ENCODE measurements at places on chromosomes 13 and 19.

DNA sequence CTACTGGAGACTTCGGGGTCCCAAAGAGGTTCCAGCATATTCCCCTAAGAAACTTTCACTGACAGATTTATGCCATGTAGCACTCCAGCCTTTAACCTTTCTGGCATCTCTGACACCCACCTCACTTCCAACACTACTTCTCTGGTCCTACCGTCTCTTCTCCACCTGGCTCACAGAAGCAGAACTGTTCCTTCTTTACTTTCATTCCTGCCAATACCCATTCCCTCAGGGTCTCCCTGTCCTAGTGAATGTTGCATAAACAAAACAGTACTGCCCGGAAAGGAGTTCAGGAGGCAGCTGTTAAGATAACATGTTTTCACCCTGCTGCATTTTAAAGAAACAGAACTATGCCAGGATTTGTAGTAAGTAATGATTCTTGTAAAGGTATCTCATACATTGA, 136.0 kb upstream of the MIR17HG start:
- no peak for DNase-seq

DNA sequence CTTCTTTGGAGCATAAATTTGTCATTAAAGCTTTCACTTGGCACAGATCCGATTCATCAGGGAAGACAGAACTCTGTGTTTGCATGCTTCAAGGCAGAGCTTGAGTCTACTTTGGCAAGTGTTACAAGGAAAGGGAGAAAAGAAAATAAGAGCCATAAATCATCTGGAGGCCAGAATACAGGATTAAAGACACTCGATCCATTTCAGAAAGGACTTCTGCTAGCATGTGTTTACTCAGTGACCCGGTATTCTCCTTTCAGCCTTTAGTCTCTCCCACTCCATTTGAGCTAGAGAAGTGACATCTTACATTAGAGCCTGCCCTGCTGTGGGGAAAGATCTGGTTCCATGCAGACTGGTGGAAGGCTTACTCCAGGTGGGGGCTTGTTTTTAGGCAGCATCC, 306.4 kb downstream of the KLF5 start:
- DNase-seq: no peak

GRCh38 chr13:61151062-61151461, 264.6 kb downstream of the PCDH20 start:
- DNase-seq: no peak

DNA sequence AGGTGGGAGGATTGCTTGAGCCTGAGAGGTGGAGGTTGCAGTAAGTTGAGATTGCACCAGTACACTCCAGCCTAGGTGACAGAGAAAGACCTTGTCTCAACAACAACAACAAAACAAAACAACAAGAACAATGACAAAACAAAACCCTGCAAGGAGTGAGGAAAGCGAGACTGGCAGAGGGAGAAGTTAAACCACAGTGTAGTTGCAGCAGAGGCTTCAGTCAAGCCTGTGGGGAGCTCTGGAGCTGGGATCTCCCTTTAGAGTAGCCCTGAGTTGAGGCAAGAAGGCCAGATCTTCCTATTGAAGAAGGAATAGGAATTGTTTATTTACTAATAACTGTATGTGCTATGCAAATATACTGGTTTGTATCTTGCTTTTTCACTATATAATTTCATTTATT, 25.3 kb upstream of the RNASEH2B start:
- DNase-seq: no peak

DNA sequence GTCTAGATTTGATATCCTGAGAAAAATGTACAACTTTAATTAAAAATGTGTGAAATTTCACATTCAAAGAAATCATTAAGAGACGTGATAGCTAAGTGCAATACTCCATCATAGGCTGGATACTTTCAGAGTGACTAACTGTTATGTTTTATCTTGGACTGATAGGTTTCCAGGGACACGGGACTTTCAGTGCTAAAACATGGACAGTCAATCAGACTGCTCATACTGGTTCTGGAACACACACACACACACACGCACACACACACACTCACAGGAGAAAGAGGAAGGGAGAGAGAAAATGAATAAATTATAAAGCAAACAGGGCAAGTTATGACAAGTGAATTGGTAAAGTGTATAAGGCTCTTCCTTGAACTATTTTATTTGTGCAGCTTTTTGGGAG, 955.9 kb downstream of the SLITRK5 start:
- DNase-seq: no peak

- no peak for DNase-seq
These were observed 127.5 kb downstream of the SIPA1L3 start for GRCh38 chr19:38034492-38034860.

GRCh38 chr19:51602189-51602854, 27.9 kb downstream of the SIGLEC5 start:
- no peak for DNase-seq

- no peak for DNase-seq
These were observed 166.8 kb downstream of the PDS5B start for GRCh38 chr13:32752997-32753606.

DNA sequence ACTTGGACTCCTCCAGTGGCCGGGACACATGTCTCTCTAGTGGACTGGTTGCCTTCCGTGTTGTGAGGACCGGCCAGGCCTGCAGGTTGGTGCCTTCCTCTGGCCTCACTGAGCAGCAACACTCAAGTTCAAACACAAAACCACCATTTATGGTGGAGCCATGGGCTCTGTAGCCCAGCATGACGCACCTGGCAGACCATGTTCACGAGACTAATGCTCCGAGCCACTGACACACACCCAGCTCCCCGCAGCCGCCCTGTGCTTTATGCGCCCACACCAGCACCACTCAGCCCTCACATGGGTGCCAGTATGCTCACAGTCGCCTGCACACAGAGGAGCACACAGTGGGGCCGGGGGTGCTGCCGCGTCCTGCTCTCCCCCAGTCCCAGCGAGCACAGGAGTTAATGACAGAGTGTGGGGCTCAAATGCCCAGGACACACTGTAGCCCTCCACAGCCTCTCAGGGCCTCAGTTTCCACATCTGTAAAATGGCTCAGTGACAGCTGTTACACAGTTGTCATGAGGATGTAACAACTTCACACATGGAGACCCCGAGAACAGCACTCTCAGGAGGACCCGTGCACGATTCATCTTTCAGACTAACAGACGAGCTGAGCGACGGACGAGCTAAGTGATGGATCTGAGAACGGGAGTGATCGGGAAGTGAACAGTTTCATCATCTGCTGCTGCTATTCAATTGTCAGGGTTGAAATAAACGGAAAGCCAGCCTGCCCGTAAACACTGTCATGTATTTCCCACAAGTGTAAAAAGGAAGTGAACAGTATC, 7.8 kb downstream of the GAS6 start:
- DNase-seq: no peak

- peak; percentile 43 for DNase-seq
These were observed 24.9 kb downstream of the EPS15L1 start for GRCh38 chr19:16446724-16447368.

DNA sequence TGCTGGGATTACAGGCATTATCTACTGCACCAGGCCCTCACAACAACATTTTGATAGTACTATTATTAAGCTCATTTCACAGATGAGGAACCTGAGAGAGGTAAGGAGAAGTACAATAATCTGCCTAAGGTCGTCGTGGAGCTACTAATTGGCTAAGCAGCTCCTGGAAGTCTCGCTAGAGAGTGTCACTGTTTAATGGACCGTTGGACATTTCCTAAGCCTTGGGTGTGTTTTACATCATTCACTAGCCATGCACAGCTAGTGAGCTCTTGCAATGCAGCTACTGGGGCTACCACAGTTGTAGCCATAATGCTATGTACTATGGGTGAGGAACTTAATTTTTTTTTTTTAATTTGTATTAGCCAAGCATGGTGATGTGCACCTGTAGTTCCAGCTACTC, 34.0 kb upstream of the OR1M1 start:
- no peak for DNase-seq

- no peak for DNase-seq
These were observed 167.3 kb downstream of the FLT1 start for GRCh38 chr13:28327373-28328270.

- DNase-seq: peak; percentile 32
These were observed 2.6 kb downstream of the HMG20B start for GRCh38 chr19:3575260-3575741.

- DNase-seq: peak; percentile 48
These were observed 113.2 kb downstream of the TM9SF2 start for GRCh38 chr13:99614465-99614885.

All from CD4-positive, alpha-beta T cell treated with Interleukin-21 for 1 hour (primary cell).